ENCODE measurements at places on chromosomes 2 and 18.

DNA sequence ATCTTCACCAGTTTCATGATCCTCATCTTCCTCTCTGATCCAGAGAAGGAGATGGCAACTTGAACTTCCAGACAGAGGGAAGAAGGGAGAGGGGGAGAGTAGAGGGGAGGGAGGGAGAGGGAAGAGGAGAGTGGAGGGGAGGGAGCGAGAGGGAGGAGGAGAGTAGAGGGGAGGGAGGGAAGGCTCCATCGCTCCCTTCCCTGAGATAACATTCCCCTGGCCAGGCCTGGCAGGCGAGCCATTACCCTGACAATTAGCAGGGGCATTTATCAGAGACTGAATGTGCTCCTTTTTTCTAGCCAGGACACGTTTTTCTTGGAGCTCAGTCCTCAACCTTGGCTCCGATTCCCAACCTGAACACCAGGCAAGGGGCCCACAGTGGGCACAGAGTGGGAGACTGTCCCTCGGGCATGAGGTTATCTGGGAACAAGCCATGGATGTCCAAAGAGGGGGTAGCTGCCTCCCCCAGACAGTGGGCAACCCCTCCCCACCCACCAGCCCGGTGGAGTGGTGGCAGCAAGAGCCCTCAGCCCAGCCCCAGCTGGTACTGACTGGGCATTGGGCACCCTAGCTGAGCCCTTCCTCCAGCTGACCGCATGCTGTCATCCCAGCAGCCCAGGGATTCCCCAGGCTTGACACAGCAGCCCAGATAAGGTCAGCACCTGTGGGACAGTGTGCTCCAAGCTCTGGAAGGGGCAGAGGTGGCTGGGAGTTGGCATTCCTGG lies 81.8 kb downstream of the TNS1 start:
- no peak for DNase-seq

- DNase-seq = no peak
Observed at GRCh38 chr2:218400930-218401881, 1.5 kb downstream of the CTDSP1 start.

DNA sequence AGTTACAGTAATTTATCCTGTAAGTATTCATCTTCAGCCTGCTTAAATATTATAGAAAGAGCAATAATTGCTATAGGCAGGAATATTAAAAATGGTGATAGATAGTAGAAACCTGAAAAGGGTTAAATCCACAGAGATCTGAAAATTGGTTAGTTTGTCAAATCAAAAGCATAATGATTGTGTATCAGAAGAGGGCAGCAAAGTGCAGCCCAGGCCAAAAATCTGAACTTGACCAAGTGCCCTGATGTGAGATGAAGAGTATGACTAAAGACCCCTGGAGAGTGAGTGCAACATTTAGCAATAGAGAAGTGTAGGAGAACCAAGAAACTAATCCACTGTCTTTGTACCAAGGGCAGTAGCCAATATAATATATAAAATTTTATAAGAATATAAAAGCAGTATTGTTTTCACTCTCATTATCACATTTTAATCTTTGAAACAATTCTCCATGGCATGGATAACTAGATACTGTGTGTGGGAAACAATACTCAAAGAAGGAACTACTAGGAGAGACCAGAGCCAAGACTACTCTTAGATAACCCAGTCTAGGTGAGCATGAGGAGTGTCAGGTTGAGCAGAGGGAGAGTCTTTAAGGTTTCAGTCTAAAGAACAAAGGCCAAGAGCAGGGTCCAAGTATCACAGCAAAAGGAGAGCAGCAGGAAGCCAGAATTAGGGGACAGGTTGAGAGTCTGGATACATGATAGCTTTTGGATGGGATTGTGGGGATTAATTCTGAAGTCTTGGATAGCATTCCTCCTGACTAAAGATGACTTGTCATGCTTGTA lies 148.7 kb downstream of the CALCRL start:
- no peak for DNase-seq

GRCh38 chr2:71129902-71130151 lies 202 bp downstream of the MCEE start:
- DNase-seq = no peak

GRCh38 chr2:48251437-48252148 lies 278.4 kb upstream of the STON1 start:
- no peak for DNase-seq

GRCh38 chr2:137220438-137220993 lies 455.2 kb downstream of the THSD7B start:
- DNase-seq = no peak

GRCh38 chr2:119483395-119483753 lies 40.9 kb downstream of the SCTR start:
- peak; percentile 22 for DNase-seq

DNA sequence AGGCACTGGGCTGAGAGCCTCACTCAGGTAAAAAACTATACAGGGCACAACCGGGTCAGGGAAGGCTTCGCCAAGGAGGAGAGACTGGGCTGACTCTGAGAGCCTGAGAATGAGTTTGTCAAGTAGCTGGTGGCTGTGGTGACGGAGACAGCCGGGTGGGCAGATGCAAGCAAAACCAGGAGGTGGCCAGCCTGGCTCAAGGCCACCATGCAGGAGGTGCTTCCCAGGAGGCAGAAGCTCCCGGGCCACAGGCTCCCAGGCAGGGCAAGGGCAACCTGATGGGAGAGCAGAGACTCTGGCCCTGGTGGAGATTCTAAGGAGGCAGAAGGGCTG lies 2.9 kb upstream of the INHBB start:
- no peak for DNase-seq

GRCh38 chr2:128503399-128504245 lies 185.0 kb upstream of the HS6ST1 start:
- no peak for DNase-seq

DNA sequence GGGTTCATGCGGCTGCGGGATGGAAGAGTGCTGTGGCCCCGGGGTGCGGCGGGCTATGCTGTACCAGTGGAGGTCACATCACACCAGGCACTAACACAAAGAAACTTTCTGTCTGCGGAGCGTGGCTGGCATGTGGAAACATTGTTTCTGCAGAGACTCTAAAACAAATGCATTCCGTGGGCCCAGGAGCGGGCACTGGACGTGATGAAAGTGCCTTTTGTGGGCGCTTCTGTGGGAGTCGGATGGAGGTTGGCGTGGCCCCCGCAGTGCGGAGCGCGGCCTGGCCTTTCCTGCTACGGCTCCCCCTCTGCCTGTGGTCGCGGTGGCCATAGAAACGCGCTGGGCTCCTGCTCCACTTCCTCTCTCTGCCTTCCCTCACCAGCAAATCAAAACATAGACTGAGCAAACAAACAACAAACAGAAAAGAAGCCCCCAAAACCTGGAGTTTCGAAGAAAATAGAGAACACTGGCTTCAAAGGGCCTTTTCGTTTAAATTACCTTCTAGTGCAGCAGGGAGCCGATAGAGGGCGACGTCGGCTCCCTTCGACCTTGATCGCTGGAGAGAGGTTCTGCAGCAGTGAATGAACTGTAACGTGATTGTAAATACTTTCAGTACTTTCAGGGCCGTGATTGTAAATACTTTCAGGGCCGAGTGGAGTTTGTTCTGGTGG lies 51.4 kb downstream of the KIF5C start:
- peak; percentile 73 for DNase-seq

GRCh38 chr2:2763351-2764000 lies 432.4 kb upstream of the MYT1L start:
- DNase-seq = no peak

DNA sequence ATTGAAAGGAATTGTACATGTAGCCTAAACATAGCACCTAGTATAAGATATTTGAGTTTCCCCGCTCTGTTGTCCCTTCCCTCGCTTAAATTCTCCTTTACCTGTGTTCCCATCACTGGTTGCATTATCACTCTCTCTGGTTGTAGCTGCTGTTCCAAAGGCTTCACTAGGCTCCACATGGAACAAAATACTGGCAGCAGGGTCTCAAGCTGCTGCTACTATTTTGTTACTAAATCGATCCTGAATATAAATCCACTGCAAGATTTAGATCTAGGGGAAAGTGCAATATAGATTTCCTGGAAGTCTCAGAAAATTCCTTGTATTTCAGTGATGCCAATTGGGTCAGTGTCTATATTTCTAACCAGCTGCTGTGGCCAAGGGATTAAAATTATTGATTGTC lies 443.5 kb downstream of the SATB2 start:
- no peak for DNase-seq

- DNase-seq = peak; percentile 26
Observed at GRCh38 chr2:109377976-109378375, 235.8 kb downstream of the SEPTIN10 start.

DNA sequence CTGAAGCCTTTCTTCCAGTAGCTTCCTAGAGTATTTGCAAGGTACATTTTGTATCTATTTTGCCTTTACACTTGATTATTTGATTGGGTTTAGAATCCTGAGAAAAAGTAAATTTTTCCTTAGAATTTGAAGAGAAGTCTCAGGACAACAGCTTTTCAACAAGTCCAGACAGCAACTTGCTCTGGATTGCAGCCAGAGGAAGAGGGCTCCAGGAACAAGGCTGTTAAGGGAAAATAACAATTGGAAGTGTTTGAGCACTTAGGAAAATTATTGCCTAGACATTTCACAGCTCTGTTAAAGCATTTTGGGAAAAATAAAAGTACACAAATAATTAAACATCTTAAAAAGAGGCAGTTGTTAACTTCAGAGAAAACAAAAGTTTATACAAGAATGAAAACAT lies 58.3 kb upstream of the RAPGEF4 start:
- DNase-seq = no peak

GRCh38 chr2:73174941-73175662 lies 27.3 kb upstream of the NOTO start:
- no peak for DNase-seq

DNA sequence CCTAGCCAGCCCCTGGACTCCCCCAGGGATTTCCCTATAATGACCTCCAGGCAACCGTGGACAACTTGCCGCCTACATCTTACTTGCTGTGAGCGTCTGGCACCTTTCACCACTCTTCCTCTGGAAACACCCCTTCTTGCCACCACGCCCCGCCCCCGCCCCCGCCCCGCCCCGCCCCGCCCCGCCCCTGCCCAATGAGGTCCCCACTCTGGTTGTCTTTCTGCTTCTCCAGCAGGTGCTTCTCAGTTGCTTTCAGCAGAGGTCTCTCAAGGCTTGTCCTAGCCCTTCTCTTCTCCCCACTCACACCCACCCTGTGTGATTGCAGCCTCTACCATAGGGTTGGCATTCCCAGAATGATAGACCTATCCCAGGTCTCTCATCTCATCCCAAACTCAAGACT lies 214.5 kb downstream of the EN1 start:
- no peak for DNase-seq

GRCh38 chr18:24876266-24876665 lies 415.8 kb downstream of the HRH4 start:
- DNase-seq = no peak

DNA sequence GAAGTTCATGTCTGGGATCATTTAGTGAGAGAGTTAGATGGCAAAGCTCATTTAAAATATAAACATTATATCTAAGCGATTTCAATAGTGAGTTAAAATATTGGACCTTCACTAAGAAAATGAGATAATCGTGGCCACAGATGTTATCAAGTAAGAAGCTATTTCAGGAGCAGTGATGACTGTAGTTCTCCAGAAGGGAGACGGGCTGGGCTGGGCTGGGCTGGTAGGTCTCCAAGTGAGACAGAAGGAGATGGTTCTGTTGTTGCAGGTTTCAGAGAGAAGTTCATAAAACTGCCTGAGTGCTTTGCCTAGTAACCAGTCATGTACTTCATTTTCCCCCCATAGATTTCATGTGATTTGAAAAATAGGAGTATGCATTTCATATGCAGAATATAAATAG lies 130.1 kb upstream of the DAPL1 start:
- no peak for DNase-seq

GRCh38 chr2:101026253-101026701 lies 24.2 kb downstream of the RPL31 start:
- no peak for DNase-seq

- DNase-seq = no peak
Observed at GRCh38 chr2:154203902-154204301, 332.2 kb downstream of the GALNT13 start.

GRCh38 chr2:31578316-31578715 lies 2.4 kb downstream of the SRD5A2 start:
- no peak for DNase-seq

- no peak for DNase-seq
Observed at GRCh38 chr18:62942578-62942977, 227.2 kb downstream of the PHLPP1 start.

DNA sequence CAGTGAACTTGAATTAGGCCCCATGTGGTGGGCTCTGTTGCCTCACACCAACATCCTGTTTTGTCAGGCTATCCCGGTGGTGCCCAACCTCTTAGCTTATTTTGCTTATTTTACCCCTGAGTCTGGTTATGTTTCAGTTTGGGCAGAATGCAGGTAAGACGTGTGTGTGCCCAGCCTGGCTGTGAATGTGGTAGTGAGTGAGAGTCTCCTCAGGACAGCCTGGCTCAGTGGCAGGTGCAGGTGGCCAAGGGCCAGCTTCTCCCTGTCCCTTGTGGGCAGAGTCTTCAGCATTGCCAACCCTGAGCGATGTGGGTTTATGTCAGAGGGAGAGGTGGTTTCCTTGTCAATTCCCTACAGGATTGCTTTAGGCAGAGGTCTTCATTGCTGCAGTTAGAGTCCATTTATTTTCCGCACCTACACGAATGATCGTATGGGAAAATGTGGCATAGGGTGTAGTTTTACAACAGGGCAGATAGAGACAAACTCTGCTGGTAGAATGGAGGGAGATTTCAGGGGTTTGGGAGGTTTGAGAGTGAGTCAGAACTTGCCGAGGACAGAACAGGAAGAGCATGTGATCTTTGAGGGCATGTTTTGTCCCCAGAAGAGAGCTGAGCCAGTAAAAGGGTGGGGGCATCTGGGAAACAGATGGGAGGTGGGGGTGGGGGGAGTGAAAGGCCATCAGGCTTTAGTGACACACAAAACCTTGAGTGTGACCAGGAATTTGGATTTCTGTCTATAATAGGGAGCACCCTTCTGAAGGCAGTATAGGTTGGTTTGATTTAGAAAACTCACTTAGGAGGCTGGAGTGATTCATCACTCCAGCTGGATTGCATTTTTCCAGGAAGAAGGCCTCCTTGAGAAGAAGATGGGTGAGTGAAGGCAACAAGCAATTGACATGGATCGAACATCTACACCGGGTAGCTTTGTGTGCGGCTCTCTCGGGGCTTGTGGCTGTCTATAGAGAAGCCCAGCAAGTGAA lies 156.2 kb upstream of the CELF4 start:
- no peak for DNase-seq

GRCh38 chr2:217195658-217196446 lies 336.0 kb upstream of the TNP1 start:
- DNase-seq = no peak

- DNase-seq = no peak
Observed at GRCh38 chr18:48674758-48675351, 136.0 kb downstream of the CTIF start.
